NCI-H1694 treated with DMSO at 0.1 percent for 48 hours (cell line): ENCODE measurements at places on chromosomes 6 and 20.

- DNase-seq: no peak
Measured at GRCh38 chr6:153170511-153170910, 39.4 kb upstream of the RGS17 start.

DNA sequence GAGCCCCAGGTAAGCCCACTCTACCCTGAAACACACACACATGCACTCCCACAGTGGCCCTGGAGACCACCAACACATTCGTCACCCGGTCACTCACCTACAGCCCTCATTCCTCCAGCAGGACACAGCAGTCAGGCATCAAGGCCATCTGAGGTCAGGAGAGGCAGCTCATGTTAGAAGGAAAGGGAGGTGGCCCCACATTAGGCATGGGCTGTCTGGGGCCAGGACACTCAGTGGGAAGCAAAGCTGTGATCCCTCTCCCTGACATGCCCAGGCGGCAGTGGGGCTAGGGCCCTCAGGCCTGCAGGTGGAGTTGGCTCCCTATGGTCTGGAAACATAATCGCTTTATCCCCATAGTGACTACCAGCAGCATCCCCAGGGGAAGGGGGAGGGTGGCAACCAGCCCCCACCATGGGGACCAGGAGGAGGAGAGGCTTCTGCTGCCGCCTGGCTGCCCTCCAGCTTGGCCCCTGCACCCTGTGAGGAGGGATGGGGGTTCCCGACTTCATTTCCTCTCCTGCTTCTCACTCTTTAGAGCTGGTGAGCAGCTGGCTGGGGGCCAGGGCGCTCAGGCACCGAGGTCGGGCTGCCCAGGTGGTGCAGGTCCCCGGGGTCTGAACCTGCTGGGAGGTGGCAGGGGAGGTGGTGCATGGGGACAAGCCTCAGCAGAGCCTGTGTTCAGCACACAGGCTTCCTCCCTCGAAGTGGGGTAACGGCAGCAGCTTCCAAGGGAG lies 76.6 kb upstream of the CST7 start:
- peak; percentile 13 for DNase-seq

GRCh38 chr6:1525364-1526038 lies 84.2 kb upstream of the FOXC1 start:
- no peak for DNase-seq

DNA sequence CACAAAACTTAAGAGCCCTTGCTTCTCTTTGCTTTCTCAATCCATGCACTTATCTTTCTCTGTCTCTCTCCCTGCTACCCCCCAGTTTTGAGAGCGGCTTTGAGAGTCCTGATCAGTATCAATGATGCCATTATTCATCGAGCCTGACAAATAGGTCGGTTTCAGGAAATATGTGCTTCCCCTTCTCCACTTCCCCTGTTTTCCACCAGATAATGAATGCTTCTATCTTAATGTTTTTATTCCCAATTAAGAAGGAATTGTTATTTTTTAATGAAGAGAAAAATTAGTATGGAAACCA lies 117.7 kb downstream of the KIF13A start:
- DNase-seq: no peak

- DNase-seq: no peak
Measured at GRCh38 chr6:136952714-136953260, 30.7 kb downstream of the SLC35D3 start.

DNA sequence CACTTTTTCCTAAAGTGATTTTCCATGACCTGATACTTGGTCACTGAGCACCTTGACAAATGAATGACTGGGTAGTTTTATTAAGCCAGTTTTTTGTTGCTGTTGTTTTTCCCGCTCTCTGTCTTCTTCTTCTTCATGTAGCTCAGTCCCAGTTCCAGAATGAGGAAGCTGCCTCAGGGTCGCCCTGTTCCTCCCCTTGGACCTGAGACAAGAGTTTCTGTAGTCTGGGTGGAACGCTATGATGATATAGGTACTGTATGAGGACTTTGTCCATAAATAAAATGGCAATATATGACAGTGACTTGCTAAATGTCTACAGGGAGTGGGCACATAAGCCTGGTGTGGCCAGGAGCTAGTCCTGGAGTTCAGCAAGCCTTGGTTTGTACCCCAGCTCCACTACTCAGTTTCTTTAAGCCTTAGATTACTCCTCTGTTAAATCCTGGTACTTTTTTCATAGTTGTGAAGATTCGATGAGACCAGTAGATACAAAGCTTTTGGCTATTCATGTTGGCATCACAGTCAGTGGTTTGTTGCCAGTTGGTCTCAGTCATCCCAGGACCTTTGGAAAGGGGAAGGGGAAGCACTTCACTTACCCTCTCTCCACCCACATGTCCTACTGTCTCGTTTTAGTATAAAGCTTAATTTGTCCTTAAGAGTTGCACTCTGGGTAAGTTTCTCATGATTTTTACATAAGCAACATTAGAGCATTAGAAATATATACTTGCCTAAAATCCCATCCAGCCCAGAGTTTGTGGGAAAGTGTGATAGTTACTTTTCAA lies 11.1 kb upstream of the ADIG start:
- no peak for DNase-seq

DNA sequence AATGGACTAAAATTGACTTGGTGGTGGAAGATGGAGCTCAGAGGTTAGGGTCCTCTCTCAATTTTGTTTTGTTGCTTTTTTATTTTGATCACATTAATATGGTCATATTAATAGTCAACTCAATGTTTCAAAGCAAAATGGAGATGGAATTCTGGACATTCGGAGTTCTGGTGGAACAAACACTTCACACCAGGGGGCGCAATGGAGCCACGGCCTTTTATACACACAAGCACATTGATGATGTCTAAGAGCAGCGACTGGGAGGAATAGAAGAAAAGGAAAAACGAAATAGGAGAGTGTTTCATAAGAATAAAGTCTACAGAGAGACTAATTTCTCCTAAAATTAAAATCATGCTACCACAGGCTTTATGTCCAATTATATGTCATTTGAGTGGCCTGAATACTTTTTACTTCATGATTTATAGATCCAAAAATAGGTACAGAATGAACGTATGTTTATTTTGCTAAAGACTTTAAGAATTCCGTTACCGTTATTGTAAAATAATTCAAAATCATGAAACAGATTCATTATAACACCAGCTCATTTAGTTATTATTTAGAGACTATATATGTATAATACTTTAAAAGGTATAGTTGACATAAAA lies 197.6 kb upstream of the SASH1 start:
- peak; percentile 37 for DNase-seq

- DNase-seq: no peak
Measured at GRCh38 chr6:138979365-138979764, 8.7 kb downstream of the REPS1 start.

DNA sequence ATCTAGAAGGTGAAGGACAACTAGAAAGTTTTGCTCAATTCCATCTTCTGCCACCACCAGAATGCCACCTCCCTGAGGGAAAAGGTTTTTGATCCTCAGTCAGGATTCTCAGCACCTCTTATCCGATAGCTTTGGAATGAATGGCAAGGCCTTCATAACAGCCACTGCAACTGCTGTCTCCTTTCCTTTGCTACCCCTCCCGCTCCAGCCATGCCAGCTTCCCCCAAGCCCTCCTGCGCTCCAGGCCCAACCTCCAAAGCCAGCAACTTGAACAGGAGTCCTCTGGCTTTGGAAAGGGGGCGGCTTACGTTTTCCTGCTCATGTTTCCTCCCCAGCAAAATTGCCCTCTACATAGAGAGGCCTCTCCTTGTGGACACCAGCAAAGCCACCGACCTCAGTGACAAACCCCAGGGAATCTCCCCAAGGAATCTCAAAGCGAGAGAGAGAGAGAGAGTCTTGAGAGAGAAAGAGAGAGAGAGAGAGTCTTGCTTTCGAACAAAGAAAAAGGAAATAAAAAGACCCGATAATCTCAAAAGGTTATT lies 420 bp upstream of the BTN2A1 start:
- no peak for DNase-seq

- DNase-seq: no peak
Measured at GRCh38 chr6:95448208-95448607, 129.1 kb upstream of the MANEA start.

DNA sequence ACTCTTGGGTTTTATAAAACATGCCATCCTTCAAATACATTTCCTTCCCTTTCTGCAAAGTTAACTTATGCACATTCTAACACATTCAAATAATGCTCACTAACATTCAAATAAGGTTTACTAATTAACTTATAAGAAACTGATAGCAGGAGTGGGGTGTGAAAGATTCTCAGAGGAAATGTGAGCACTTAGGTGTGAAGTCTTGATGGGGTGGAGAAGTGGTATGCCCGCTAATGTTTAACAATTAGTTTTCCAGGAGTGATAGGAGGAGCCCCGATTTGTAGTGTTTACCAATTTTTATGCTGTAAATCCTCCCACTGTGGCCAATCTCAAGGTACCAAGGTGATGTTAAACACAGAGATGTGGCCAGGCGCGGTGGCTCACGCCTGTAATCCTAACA lies 18.3 kb upstream of the DSN1 start:
- DNase-seq: no peak

- DNase-seq: no peak
Measured at GRCh38 chr6:12543953-12544352, 172.6 kb upstream of the PHACTR1 start.

DNA sequence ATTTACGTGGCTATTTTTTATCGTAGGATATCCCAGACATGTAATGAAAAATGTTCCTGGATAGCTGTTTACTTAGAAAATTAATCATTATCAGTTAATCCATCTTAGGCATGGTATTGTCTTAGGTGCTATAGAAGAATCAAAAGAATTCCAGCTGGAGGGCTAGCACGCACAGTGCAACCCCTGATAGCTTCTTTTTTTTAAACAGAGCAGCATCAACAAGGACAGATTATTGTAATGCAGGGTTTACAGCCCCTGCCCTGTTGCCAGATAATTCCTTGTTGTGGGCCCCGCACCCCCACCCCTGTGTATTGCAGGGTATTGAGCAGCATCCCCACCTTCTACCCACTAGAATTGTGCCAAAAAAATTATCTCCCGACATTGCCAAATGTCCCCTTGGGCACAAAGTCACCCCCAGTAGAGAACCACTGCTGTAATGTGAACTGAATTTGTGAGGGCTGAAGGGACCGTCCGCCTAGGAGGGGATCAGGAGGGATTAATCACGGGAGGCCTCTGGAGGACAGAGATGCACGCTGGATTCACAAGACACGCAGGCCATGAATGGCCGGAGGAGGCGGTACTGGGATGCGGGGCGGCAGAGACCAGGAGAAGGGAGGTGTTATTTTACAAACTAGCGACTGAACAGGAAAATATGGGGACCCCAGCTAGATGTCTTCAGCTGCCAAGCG lies 174.6 kb downstream of the ZDHHC14 start:
- no peak for DNase-seq

DNA sequence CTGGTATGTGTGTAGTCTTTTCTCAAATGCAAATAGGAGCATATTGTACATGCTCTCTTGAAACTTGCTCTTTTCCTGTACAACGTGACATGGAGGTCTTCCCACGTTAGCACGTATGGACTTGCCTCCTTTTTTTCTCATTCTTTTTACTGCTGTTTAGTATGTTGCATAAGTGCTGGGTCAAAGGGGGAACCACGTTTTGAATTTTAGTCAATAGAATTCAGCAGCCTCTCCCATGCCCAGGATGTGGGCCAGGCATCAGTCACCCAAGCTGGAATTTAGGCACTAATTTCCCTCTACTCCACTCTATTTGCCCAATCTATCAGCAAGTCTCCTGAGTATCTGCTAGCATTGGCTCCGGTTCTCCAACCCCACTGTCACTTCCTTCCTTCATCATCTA lies 41.5 kb upstream of the RNF24 start:
- no peak for DNase-seq

DNA sequence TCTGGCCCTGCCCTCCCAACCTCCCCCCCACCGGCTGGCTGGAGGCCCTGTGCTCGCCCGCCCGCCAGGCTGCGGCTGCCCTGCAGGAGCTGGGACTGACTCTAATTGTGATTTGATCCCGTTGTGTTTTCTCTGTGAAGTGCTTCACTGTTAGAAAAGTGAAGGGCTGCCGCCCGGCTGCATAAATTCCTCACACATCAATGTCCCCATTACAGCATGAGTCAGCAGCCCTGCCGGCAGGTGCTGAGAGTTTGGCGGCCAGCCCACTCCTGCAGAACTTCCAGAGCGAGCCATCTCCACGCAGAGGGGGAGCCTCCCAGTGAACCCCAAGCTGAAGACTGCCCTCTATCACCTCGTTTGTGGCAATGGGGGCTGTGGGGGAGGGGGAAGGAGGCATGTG lies 137.9 kb downstream of the DLL1 start:
- peak; percentile 49 for DNase-seq

DNA sequence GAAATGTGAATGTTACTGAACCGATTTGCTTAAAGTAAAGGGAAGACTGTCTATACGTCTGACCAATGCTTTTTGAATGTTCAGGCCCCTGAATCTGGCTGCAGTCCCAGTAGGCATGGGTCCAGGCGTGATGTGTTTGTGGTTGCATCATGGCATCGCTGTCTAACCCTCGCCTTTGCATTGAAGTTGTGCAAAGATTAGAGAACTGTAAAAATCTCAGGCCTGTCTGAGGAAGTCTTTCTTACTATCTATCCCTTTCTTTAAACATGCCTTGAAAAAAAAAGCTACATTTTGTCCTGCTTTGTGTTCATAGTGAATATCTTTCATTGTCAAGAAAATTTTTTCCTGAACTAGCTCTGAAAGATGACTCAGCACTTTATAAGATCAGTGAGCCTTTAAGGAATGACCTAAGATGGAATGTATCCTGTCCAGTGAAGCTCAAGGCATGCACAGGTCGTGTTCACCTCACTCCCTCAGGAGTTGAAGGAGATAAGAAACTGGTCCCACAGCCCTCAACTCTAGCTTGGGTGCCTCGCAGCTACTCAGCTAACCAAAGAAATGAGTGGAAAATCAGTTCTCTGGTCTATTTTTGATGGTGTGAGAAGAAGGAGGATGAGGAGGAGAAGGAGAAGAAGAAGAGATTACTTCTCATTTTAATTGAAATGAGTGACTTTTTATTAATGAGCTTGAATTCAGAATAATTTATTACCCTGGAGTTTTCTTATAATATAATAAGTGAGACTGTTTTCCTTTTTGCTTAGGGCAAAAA lies 48.6 kb downstream of the TPD52L1 start:
- no peak for DNase-seq

DNA sequence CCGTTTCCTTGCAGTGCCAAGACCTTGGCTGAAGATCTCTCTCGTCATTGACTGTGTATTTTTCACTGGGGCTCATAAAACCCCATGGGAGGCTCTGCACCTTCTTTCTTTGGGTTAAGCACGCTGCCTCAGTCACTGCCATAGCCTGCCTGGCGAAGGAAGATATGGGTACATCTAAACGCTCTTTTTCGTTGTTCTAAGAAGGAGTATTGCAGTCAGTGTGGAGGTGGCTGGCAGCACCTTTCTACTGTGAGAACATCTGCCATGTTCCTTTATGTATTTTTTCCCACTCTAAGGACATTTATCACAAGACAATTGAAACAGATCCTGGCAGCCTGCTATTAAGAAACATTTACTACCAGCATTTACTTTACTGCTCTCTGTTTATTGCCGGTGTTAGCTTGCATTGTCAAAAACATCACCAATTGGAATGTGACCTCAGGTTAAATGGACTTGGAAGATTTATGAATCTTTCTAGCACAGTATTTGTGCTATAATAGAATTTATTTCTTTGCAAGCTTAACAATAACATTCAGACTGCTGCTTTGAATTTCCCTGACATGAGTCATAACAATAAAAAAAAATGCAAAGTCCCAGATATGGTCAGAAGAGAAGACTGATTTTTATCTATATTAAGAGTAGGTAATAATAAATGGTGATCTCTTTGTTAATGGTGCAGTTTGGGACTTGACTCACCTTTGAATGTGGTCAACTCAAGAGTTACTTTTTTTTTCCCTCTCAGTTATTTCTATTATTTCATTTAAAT lies 62.2 kb upstream of the CLDN20 start:
- no peak for DNase-seq

GRCh38 chr6:37826993-37827392 lies 7.5 kb downstream of the ZFAND3 start:
- DNase-seq: no peak
